ENCODE measurements at places on chromosomes 12 and 14.
A peak's percentile ranks its signal among the peaks of the same experiment; 100 is the strongest.

- DNase-seq: no peak
These were observed 58.7 kb upstream of the PRMT8 start for GRCh38 chr12:3432176-3432742.

DNA sequence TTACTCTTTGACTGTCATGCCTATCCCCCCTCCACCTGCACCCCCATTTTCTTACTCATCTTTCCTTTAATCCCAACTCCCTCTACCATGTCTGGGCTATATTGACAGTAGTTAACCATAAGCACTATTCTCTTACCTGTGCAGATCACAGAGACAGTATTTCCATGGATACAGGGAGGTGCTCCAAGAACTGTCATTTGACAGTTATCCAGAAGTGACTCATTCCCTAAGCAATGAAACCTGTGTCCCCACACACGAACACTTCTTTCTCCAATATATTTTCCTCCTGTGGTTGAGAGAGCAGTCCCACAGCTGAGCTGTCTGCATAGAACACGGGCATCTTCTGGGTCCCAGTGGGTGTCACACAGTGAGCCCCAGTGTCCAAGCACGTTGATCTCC, 68.8 kb downstream of the CD163L1 start:
- DNase-seq: no peak

- no peak for DNase-seq
These were observed 9.8 kb downstream of the FAM222A start for GRCh38 chr12:109723311-109723881.

DNA sequence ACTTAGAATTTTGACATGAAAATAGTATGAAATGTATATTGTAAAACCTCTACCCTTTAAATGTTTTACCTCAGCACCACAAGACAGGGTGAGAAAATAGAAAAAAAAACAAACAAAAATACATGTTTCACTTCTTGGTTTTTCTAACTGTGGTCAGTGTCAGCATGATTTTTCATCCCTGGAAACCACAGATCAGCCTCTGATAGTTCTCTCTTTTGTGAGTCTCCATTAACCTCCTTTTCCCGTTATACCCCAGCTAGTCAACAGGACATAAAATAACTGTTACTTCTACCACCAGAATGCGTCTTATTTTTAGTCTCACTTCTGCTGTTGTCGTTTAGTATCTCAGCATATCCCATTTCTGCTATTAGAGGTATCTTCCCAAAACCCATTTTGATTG, 48.3 kb upstream of the KCNMB4 start:
- DNase-seq: no peak

DNA sequence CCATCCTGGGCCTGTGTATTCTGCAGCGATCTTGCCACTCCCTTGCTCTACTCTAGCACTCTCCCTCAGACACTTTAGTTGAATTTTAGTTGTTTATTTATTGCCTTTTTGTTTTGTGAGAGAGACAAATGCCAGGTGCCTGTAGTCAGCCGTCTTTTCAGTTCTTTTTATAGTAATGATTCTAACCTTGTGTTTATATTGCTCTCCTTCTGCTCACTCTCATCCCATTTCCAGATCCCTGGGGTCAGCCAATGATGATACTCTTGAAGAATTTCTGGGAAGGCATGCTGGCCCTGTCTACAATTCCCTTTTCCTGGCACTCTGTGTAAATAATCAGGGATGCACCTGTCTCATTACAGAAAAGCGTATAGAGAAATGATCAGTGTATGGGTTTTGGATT, 334.1 kb upstream of the MIS18BP1 start:
- no peak for DNase-seq

DNA sequence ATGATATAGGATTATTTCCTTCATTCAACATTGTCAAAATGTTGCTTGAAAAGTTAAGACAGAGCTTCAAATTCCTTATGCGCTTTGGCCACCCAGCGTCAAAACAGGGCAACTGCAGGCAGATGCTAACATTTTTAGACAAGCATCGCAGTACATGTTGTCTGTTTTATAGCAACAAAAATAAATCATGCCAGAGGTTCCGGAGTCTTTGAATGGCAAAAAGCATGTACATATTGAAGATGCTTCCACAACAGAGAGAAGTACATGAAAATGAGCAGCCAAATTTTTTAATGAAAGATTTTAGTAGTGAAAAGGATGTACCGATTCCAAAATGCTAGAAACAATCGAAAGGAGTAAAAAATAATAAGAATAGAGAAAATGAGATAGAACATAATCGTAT, 49.8 kb upstream of the USP15 start:
- no peak for DNase-seq

DNA sequence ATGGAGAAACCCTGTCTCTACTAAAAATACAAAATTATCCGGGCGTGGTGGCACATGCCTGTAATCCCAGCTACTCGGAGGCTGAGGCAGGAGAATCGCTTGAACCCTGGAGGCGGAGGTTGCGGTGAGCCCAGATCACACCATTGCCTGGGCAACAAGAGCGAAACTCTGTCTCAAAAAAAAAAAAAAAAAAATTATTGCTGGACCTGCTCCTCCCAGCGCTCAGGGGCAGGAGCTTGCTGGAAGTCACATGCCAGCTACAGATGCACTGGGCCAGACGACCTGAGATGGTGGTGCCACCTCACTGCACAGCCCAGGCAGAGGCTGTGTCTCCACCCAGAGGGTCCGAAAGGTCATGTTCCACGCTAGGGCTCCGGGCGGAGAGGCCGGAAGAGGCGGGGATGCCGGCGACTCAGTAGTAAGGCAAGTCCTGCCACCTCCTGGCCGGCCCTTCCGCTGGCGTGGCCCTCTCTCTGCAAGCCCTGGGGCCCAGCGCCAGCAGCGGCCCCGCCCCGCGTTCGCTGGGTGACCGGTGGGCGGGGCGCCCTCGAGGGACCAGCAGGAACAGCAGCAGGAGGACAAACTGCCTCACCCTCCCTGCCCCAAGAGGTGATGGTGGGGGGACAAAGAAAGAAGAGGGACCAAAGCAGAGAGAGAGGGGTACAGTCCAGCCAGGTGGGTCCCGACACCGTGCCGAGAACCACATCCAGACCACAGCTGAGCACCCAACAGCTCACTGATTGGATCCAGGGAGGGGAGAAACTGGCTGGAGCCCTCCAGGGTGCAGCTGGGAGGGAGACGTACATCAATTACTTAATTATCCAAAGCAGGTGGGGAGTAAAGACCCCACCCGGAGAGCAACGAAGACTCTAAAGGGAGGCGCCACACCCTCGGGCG, 3.6 kb upstream of the RHOF start:
- peak; percentile 74 for DNase-seq

- DNase-seq: no peak
These were observed 5.6 kb upstream of the E2F7 start for GRCh38 chr12:77070800-77071449.

- no peak for DNase-seq
These were observed 10.2 kb downstream of the FBXO34 start for GRCh38 chr14:55281316-55281839.

DNA sequence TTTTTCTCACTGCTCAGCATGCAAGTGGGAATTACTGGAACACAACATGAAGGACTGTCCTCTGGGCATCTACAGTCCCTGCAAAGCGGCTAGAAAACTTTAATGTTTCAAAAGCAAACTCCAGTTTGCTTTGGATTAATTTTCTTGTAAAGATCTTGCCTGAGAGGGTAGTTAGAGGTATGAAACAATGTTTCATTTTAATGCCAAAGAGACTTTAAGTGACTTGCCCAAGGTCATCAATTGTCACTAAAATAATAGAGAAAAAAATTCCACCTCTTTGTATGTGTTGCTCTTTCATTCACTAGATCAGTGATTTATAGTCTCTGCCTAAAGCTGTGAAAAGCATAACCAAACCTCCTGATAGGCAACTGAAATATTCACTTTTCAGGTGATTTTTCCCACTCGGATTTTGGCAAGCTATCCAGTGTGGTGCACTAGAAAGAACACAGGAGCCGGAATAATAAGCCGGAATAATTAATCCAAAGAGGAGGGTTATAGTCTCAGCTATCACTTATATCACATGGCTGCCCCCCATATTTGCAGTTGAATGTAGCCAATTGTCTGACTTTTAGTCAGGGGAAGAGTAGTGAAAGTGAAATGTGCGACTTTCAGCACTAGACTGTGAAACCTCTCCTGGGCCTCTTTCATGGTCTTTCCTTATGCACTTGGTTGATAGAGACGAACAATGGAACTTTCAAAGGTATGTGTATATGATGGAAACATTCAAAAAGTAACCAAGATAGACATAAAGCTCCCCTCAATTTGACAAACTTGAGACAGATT, 107.7 kb downstream of the SLC6A15 start:
- DNase-seq: no peak

- no peak for DNase-seq
These were observed 1.6 kb upstream of the ARID4A start for GRCh38 chr14:58296726-58297125.

GRCh38 chr12:121789233-121789781, 4.2 kb downstream of the RHOF start:
- no peak for DNase-seq

GRCh38 chr14:24578558-24578957, 2.5 kb upstream of the CTSG start:
- DNase-seq: no peak

GRCh38 chr12:89706986-89707702, 1.5 kb downstream of the ATP2B1 start:
- DNase-seq: no peak

GRCh38 chr14:106530423-106531107, 1004.2 kb downstream of the TMEM121 start:
- no peak for DNase-seq

DNA sequence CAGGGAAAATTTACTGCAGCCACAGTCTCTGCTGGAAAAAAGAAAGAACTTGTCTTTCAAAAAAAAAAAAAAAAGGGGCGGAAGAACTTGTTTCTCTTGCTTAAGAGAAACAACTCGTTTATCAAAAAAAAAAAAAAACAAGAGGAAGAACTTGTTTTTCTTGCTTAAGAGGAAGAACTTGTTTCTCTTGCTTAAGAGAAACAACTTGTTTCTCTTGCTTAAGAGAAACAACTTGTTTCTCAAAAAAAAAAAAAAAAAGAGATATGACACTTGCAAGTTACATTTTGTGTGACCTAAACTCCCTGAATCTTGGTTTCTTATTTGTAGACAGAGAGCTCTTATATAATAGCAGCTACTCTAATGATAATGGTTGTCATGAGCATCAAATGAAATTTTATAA, 44.7 kb upstream of the USP15 start:
- no peak for DNase-seq

DNA sequence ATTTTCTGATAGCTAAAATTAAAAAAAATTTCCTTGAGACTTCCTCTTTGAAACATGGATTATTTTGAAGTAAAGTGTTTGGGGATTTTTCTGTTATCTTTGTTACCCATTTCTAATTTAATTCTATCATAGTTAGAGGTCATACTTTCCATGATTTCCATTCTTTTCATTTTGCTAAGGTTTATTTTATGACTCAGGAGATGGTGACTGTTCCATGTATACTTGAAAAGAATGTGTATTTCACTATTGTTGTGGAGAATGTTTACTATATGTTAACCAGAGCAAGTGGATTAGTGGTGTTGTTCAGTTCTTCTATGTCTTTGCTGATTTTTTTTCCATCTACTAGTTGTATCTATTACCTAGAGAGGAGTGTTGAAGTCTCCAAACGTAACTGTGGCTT, 250.5 kb upstream of the PELI2 start:
- DNase-seq: no peak

DNA sequence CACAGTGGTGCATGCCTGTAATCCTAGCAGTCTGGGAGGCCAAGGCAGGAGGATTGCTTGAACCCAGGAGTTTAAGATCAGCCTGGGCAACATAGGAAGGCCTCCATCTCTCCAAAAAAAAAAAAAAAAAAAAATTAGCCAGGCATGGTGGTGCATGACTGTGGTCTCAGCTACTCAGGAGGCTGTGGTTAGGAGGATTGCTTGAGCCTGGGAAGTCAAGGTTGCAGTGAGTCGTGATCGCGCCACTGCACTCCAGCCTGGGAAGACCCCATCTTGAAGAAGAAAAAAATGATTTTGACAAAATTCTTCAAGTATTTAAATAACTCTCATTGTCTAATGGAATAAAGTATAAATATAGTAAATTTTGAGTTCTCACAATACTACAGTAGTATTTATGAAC, 219.2 kb upstream of the SSTR1 start:
- DNase-seq: no peak

DNA sequence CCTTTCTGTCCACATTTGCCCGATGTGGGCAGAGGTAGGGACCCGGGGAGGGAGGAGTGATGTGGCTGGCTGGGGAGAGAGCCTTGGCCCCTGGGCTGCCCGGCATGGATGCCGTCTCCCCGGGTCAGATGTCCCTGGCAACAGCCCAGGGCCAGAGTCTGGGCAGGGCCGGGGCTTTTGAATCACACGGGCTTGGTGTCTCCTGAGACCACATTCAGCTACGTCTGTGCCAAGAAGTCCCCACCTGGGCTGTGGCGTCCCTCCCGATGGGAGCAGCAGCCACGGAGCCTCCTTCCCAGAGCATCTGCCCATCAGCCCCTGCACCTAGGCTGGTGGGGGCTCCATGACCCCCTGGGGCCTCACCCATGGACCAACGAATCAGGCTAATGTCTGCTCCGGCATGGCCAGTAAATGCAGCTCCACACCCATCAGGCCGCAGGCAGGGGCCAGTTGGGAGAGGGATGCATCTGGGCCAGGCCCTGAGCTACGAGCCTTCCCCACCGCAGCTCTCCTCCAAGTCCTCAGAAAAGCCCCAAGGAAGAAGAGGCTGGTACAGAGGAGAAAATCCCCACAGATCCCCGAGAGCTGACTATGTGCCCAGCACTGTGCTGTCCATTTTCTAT, 109.4 kb downstream of the RFLNA start:
- DNase-seq: no peak

DNA sequence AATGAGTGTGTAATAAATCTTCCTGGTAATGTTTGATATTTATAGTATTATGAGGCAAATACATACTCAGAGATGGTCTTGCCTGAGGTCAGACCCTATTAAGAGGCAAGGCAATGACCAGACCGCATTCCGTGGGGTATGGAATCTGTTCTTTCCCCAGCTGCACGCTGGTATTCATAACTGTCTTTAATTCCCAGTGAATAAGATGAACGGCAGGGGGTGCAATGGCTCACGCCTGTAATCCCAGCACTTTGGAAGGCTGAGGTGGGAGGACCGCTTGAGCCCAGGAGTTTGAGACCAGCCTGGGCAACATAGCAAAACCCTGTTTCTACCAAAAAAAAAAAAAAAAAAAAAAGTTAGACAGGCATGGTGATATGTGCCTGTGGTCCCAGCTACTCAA, 44.6 kb downstream of the ERO1A start:
- no peak for DNase-seq

DNA sequence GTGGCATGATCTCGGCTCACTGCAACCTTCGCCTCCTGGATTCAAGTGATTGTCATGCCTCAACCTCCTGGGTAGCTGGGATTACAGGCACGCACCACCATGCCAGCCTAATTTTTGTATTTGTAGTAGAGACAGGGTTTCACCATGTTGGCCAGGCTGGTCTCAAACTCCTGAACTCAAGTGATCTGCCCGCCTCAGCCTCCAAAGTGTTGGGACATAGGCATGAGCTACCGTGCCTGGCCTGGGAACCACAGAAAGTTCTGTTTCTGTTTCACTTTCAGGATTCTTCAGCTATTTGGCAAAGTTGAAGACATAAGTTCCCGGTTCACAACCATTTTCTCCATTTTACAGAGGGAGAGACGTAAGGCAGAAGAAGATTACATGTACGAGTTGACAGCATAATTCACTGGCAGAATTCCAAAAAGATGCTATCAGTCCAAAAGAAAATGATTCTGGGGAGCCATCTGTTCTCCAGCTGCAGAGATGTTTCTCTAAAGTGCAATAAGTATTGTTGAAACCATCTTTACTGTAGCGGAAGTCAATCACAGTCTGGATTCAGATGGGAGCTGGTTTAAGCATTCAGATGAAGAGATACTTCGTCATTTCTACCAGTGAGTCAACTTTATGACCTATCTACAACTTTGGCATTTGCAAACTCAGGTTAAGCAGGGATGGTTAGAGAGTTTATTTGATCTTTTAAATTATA, 8.1 kb upstream of the RNF34 start:
- no peak for DNase-seq

Data from progenitor cell of endocrine pancreas (in vitro differentiated cells).